ENCODE measurements at places on chromosomes 5 and 9. TPM values are rescaled to one million over a fixed set of nuclear protein-coding genes. Genes with fewer than 3 reads are reported as not detected.
A peak's percentile ranks its signal among the peaks of the same experiment; 100 is the strongest.

- DNase-seq: peak; percentile 53
Observed at GRCh38 chr9:125189011-125189360, 617 bp downstream of the PPP6C start.

Gene LRRTM2
- total RNA-seq: not detected

GRCh38 chr5:109825450-109825849 lies 135.7 kb downstream of the MAN2A1 start:
- no peak for DNase-seq

GRCh38 chr9:137694962-137695875 lies 76.4 kb downstream of the EHMT1 start:
- no peak for DNase-seq

GRCh38 chr9:27248702-27249101 lies 48.2 kb downstream of the EQTN start:
- no peak for DNase-seq

GRCh38 chr5:38529955-38530646 lies 26.3 kb downstream of the LIFR start:
- no peak for DNase-seq

Gene AKNA
- total RNA-seq: 68.1 TPM

DNA sequence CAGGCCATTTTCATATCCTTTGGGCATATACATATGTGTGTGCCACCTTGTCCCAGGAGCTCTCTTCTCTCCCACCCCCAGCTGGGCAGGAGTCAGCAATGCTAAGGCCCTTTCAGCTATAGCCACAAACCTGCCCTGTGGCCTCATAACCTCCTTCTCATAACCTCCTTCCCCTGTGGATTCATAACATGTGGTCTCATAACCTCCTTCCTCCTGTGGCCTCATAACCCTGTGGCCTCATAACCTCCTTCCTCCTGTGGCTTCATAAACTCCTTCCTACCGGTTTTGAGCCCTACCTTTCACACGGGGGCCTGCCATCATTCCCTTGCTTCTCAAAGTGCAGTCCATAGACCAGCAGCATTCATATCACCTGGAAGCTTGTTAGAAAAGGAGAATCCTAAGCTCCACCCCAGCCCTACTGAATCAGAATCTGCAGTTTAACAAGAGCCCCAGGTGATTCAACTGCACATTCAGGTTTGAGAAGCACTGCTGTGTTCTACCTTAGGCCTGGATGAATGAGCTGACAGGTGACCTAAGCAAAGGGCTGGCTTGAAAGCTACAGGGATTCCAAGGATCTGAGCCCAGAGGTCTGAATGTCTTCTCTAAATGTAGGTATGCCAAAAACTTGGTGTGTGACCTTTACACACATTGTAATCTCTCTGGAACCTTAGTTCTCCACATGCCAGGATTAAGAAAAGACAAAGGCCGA lies 41.9 kb upstream of the PLPP6 start:
- no peak for DNase-seq

Gene BNIP1
- 12.3 TPM for total RNA-seq

Measured in ureter (tissue), 1 donor.